Activated T-cell treated with anti-CD3 and anti-CD28 coated beads, Interleukin-2, amount 50 U/mL, for 72 hours (primary cell): ENCODE measurements at places on chromosomes 16 and 17.

- DNase-seq: peak; percentile 62
Observed at GRCh38 chr16:3188925-3189825, 1.2 kb downstream of the OR1F1 start.

GRCh38 chr17:57391076-57391825 lies 134.9 kb downstream of the MSI2 start:
- no peak for DNase-seq

DNA sequence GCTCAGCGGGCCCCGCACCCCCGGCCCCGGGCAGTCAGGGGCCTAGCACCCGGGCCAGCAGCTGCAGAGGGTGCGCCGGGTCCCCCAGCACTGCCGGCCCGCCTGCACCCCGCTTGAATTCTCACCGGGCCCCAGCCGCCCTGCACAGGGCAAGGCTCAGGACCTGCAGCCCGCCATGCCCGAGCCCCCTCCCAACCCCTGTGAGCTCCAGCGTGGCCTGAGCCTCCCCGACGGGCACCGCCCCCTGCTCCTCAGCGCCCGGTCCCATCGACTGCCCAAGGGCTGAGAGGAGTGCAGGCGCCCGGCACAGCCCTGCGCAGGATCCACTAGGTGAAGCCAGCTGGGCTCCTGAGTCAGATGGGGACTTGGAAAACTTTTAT lies 1.7 kb upstream of the BRCA1 start:
- DNase-seq: no peak

DNA sequence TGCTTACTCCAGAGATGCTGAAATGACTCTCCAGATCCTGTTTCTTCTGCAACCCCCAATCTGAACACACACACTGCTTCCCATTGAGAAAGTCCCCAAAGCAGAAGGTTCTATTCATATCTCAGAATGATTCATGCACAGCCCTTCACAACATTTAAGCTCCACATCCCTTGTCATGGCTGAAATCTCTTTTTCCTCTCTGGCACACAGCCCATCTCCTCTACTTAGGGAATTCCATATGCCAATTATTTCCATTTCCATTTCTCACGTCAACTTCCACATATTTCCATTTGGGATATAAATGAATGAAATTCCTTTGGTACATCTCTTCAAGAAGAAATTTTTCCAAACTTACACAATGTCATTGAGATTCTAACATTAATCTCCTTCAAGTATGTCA lies 119.6 kb downstream of the CDH11 start:
- DNase-seq: no peak

GRCh38 chr17:41739661-41740352 lies 5.4 kb upstream of the HAP1 start:
- DNase-seq: no peak
